ENCODE measurements at places on chromosomes 5 and 9. TPM values are rescaled to one million over a fixed set of nuclear protein-coding genes. Genes with fewer than 3 reads are reported as not detected.

The TSC1 gene
- 70.7 TPM for total RNA-seq

The C5orf34 gene
- total RNA-seq = 10.4 TPM

The STKLD1 gene
- total RNA-seq = 0.33 TPM

The BHMT gene
- not detected for total RNA-seq

The C8G gene
- not detected for total RNA-seq

The ESM1 gene
- 1.1 TPM for total RNA-seq

The ZNF189 gene
- 18.3 TPM for total RNA-seq

The MAMDC2 gene
- total RNA-seq = 2.8 TPM

The TAF11L2 gene
- not detected for total RNA-seq

The QRFP gene
- not detected for total RNA-seq

The ACOT12 gene
- total RNA-seq = not detected

The CNOT8 gene
- 37.0 TPM for total RNA-seq

The ZNF879 gene
- 5.2 TPM for total RNA-seq

The IL4 gene
- total RNA-seq = not detected

The SCGB3A2 gene
- not detected for total RNA-seq

The TLX3 gene
- total RNA-seq = not detected

The COL23A1 gene
- total RNA-seq = not detected

The ZDHHC12 gene
- 18.9 TPM for total RNA-seq

The SLC1A3 gene
- 3.7 TPM for total RNA-seq

The PCAT7 gene
- total RNA-seq = 0.09 TPM

The CDKN2A gene
- 21.8 TPM for total RNA-seq

The SV2C gene
- 0.08 TPM for total RNA-seq

The ALDH1B1 gene
- 10.4 TPM for total RNA-seq

The TRMT10B gene
- 1.3 TPM for total RNA-seq

The ADAMTS19 gene
- not detected for total RNA-seq

The IL9 gene
- total RNA-seq = not detected

The C9 gene
- not detected for total RNA-seq

The RPL7A gene
- 2,301 TPM for total RNA-seq

The C9orf152 gene
- total RNA-seq = not detected

The MYMK gene
- not detected for total RNA-seq

The OLFML2A gene
- 1.7 TPM for total RNA-seq

The BICD2 gene
- 39.7 TPM for total RNA-seq

The GRIA1 gene
- total RNA-seq = 1.2 TPM
